ENCODE measurements at places on chromosomes 7 and 10.

GRCh38 chr10:122022276-122022675 lies 33.3 kb downstream of the TACC2 start:
- no peak for DNase-seq

GRCh38 chr7:30743371-30744074 lies 8.4 kb upstream of the INMT start:
- DNase-seq = peak; percentile 33

GRCh38 chr10:59814878-59815277 lies 61.6 kb upstream of the MRLN start:
- DNase-seq = no peak

DNA sequence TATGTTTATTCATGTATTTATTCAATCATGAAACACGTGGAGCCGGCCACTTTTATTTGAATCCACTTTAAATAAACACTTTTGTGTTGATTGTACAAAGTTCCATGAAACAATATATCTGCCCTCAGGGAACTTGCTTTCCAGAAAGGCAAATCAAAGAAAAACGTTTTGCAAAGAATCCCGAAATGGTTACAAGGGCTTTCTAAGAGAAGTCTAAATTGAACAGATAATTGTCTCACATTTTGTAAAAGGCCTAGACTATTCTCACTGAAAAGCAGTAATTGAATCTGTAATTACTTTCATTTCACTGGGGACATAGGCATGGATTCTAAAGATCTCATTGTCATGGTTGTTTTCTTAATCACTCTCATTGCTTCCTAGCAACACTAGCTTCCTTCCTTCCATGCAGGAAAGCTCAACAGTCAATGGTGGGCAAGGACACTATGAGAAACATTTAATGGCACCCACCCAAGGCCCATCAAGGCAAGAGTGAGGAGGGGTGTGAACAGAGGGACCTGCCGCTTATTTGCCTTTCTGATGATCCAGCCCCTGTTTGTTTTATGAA lies 622.4 kb upstream of the C7orf33 start:
- DNase-seq = no peak

DNA sequence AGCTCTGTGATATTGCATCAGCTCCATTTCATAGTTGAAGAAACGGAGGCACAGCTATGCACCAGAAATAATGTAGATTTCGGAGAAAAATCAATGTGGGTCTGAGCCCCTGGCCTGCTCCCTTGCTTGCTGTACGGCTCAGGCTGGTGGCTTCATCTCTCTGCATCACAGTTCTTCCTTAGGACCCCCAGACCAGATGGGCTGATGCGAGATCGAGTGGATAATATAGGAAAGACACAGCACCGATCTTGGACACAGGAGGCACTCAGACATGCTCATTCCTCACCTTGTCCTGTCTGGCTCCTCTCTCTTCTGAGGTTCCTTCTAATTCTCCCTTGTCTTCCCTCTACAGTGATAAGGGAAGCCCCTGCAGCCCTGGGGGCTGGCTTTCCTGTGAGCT lies 365.9 kb upstream of the ZMIZ1 start:
- no peak for DNase-seq

GRCh38 chr10:43851030-43851429 lies 202.3 kb upstream of the ZNF32 start:
- no peak for DNase-seq

DNA sequence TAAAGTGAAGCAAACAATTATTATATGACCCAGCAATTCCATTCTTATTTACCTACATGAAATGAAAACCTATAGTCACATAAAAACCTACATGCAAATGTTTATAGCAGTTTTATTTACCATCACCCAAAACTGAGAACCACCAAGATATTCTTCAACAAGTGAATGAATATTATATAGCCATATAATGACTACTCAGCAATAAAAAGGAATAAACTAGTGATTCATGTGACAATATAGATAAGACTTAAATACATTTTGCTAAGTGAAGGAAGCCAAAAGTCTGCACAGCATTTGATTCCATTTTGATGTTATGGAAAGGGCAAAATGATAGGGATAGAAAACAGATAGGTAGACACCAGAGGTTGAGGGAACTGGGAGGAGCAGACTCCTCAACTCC lies 31.7 kb downstream of the PODXL start:
- DNase-seq = no peak

DNA sequence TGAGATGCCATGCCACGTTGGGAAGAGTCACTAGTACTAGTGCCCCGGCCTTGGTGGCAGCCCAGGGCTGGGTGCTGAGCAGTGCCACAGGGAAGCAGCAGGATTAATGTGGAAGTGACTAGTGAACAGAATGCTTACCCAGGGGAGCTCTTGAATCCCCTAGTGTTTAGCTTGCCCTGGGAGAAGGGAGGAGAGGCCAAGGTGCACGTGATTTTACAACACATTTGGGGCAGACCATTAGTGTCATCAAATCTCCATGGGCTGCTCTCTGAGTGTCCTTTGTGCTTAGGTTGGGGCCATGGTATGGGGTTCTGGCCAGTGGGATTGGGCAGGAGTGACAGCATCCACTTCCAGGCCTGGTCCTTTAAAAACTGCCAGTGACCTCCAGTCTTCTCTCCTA lies 37.5 kb downstream of the ARHGAP22 start:
- no peak for DNase-seq

- DNase-seq = no peak
Measured at GRCh38 chr10:58775960-58776567, 263.4 kb downstream of the BICC1 start.

- peak; percentile 70 for DNase-seq
Measured at GRCh38 chr10:35822316-35822715, 180.2 kb upstream of the FZD8 start.

DNA sequence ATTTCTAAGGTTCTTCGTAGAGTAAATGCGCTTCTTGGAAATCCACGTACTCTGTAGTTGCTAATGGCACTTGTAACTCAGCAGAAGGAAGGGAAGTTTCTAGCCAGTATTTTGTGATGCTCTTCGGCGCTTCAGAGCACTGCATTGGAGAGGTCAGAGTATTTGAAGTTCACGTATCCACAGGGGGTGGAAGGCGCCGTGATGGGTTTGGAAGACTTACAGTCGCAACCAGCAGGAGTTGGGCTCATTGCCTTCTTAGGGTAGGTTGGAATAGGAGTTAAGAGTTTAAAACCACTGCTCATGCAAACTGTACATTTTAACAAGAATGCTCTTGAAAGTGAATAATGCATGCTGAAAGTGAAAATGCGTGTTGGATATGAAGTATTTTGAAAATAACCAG lies 49.1 kb downstream of the SHH start:
- no peak for DNase-seq

DNA sequence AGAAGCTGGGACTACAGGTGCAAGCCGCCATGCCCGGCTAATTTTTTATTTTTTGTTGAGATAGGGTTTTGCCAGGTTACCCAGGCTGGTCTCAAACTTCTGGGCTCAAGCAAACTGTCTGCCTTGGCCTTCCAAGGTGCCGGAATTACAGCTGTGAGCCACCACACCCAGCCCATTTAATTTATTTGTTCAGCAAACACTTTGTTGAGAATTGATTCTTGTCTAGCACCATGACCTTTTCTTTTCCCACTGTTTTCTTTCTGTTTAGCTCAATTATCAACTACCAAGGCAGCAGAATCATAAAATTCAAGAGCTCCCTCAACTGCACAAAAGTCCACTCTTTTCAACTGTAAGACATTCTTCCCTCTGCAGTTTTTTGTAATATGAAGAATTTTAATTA lies 47.8 kb upstream of the PARD3 start:
- DNase-seq = no peak

GRCh38 chr10:108817584-108817983 lies 1105.7 kb downstream of the XPNPEP1 start:
- no peak for DNase-seq

DNA sequence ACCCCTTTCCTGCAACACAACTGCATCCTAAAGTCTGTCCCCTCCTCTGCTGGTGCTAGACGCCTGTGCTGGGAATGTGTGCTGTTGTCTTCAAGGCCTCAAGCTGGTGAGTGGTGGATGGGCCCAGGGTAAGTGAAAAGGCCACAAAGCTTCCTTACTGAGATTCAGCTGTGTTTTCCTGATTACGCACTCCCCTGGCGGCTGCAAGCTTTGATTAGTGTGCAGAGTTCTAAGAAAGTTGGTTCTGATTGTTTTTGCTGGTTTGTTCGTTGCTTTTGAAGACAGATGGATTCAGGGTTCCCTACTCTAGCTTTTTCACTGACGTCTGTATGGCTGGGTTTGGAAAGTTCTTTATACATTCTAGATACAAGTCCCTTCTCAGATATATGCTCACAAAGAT lies 11.9 kb upstream of the FOXL3 start:
- DNase-seq = no peak

DNA sequence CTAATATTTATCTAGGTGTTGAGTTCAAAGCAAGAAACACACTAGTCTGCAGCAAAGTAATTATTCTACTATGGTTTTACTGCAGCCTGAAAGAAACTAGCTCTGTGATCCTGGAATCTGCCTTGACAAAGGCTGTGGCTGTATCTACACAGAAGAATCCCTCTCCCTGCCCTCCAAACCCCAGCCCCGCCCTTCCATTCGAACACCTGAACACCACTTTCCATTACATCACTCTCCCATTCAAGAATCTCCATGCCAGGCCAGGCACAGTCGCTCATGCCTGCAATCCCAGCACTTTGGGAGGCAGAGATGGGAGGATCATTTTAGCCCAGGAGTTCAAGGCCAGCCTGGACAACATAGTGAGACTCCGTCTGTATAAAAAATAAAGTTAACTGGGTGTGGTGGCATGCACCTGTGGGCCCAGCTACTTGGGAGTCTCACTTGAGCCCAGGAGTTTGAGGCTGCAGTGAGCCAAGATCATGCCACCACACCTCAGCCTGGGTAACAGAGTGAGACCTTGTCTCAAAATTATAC lies 23.3 kb downstream of the LRRC20 start:
- DNase-seq = no peak

DNA sequence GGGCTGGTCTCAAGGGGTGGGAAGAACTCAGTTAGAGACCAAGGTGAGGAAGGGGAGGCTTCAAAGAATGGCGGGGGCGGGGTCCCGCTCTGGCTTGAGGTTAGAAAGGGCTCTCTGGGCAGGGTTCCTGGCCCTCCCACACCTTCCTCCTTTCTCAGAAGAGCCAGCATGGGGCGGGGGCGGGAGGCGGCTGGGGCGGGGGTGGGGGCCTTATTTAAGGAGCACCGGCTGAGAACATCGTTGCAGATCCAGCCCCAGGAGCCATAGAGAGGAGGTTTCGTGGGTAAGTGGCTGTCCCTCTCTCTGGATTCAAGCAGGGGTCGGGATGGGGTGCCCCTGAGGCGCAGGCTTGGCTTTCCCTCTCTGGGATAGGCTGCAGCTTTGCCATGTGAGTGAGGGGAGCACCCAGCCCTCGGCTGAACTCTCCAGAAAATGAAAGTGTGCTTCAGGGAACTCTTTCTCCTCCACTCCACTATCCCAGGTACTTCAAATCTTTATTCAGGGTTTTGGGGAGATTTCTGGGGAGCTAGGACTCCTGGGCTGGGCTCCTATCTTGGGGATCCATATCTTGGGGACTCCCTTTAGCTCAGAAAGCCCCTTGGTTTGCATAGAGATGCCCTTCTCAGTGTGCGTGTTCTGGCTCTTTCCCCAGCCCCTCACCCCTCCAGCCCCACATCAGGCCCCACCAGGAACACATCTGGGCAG lies 3.3 kb upstream of the CUEDC2 start:
- no peak for DNase-seq

DNA sequence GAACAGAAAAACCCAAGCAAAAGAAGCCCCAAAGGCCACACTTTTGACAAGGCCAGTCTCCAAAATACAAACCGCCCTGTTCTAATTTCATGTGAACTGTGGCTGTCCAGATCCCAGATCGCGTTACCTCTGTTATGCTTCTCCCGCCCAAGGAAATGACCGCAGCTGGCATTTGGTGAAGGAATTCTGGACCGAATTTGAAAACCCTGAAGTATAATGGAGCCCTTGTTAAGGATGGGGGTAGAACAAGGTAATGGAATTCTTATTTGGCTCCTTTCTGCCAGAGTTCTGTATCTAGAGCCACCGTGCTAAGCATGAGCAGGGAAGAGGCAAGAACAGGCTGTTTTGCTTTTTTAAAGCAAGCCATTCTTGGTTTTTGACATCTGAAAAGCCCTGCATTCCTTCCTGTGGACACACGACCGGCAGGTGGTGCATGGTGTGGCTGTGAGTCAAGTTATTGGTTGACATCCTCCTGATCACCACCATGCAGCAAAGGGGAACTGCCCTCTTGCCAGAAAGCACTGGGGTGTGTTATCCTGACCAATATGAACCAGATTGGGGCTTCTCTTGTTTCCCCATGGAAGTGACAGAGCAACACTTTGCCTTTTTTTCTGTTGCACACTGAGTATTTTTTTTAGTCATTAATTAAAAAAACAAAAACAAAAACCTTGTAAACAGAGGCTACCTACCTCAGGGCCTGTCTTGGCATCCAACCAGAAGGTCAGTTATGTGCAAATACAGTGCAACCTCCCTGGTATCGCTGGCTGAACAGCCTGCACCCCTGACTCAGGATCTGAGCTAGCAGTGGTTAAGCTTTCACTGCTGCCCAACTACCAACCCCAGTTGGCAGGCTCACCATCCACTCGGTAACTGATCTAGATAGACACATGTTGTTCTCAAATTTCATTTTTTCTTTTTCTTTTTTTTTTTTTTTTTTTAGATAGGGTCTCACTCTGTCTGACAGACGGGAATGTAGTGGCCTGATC lies 14.2 kb downstream of the UCMA start:
- DNase-seq = peak; percentile 7

- no peak for DNase-seq
Measured at GRCh38 chr10:73117976-73118743, 7.9 kb downstream of the NUDT13 start.

DNA sequence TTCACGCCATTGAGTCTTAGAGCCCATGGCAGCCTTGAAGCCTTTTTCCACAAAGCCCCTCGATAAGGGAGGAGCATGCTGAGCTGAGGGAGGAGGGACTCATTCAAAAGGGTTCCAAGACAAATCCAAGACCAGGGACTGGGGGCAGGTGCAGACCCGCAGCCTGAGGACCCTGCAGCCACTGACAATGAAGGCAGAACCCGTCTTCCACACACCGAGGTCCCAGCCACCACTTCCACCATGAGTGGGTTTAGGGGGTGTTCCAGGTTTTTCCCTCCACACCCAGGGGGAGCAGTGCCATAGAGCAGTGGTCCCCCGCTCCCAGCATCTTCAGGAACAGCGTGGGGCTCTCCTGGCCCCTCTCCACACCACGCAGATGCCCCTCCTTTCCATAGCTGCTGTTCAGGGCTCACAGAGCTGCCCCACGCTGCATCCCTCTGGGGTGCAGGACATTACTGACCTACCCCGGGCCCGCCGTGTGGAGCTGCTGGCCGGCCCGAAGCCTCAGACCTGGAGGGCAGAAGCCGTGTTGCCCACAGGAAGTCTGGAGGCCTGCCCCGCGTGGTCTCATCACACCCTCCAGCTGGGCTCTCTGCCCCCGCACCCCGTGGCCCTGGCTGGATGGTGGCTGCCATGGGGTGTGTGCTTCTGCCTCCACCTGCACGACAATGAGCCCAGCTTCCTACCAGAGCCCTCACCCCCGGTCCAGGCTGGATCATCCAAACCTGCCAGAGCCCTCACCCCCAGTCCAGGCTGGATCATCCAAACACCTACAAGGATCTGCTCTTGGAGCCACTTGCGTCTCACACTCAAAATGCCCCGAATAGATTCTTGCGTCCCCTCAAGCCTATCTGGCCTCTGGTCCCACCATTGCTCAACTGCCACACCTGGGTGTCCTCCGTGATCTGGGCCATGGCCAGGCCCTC lies 220.0 kb upstream of the TCERG1L start:
- DNase-seq = no peak

- peak; percentile 4 for DNase-seq
Measured at GRCh38 chr10:90175161-90175681, 473.8 kb downstream of the KIF20B start.

- no peak for DNase-seq
Measured at GRCh38 chr10:63503395-63503794, 17.8 kb upstream of the REEP3 start.
